ENCODE measurements at places on chromosomes 3 and 15. TPM values are rescaled to one million over a fixed set of nuclear protein-coding genes. Genes with fewer than 3 reads are reported as not detected.

Gene GTF2A2
- polyA plus RNA-seq = 253 TPM

Gene P2RY14
- not detected for polyA plus RNA-seq

Gene CPN2
- 4.6 TPM for polyA plus RNA-seq

Gene TRAK1
- polyA plus RNA-seq = 19.0 TPM

Gene P2RY1
- polyA plus RNA-seq = 3.3 TPM

Gene GOLGA6D
- not detected for polyA plus RNA-seq

Gene SNX22
- polyA plus RNA-seq = 7.5 TPM

Gene PPP4R2
- 58.8 TPM for polyA plus RNA-seq

Gene HHATL
- not detected for polyA plus RNA-seq

Gene DENND4A
- polyA plus RNA-seq = 3.9 TPM

Gene C3orf49
- polyA plus RNA-seq = not detected

Gene WDR93
- polyA plus RNA-seq = not detected

Gene OR5K2
- not detected for polyA plus RNA-seq

DNA sequence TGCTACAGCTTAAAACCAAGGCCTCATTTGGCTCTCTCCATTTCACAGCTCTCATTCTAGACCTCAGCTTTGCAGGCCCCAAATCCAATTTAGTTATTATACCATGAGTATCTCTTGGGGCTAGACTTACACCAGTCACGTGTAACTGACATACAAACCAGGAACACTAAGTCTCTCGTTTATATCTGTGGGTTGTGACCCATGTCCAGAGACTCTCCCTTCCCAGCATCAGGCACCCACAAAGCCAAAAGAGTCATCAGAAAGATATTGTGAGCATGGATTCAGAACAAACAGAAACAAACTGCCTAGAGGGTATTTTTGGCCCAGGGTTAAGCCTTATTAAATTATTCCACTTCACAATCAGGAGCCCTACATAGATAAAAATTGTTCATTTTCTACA lies 5.6 kb upstream of the CCDC13 start:
- no peak for DNase-seq

DNA sequence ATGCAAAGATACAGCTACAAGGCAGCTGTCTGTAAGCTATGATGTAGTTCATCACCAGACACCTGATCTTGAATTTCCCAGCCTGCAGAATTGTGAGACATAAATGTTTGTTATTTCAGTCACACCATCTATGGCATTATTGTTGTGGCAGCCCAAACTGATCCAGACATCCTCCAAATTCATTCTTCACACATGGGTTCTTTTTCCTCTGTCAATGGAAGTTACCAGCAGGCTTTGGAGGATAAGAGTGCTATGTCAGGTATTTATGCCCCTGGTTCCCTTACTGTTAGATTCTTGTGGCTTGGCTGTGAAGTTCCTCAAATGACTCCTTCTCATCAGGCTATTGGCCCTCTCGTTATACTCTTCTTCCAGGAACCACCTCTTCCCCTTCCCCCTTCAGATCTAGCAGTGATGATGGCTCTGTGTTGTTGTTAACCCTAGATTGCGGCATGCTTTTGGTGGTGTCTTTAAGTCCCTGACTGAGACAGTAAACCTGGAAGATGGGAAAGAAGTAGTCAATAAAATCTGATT lies 91.0 kb upstream of the CHMP2B start:
- DNase-seq = no peak

- DNase-seq = no peak
Observed at GRCh38 chr3:38573111-38573510, 76.4 kb downstream of the SCN5A start.

DNA sequence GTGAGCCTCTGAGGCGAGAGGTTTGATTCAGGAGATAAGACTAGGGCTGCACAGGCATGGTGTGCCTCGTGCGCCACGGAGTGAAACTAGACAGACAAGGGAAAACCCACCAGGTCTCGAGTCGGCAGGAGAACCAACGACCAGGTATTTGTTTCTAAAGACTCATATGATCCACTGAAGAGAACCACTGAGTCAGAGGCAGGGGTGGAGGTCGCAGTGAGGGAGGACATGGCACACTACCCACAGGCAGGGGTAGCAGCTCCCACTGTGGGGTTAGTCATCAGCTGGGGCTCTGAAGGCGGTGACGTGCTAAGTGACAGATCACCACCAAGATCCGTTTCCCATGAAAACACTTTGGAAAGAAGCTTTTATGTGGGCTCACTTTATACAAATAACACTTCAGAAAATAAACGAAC lies 45.7 kb downstream of the CHSY1 start:
- DNase-seq = no peak

GRCh38 chr3:126340081-126340511 lies 17.1 kb downstream of the KLF15 start:
- DNase-seq = no peak

DNA sequence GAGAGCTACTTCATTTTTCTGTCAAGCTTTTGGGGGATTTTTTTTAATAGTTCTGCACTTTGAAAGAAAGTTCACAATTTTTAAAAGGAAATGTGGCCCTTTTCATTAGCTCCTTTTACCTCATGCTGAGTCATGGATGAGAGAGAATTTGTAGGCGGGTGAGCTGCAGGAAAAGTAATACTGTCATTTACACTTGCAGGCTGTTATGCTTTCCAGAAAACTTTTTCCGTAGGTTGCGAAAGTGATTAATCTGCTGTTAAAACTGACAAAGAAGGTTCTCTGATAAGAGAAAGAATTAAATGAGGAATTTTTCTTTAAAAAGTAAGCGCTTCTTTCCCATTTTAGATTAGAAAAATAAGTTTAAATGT lies 430.2 kb downstream of the LPP start:
- DNase-seq = peak; percentile 20

DNA sequence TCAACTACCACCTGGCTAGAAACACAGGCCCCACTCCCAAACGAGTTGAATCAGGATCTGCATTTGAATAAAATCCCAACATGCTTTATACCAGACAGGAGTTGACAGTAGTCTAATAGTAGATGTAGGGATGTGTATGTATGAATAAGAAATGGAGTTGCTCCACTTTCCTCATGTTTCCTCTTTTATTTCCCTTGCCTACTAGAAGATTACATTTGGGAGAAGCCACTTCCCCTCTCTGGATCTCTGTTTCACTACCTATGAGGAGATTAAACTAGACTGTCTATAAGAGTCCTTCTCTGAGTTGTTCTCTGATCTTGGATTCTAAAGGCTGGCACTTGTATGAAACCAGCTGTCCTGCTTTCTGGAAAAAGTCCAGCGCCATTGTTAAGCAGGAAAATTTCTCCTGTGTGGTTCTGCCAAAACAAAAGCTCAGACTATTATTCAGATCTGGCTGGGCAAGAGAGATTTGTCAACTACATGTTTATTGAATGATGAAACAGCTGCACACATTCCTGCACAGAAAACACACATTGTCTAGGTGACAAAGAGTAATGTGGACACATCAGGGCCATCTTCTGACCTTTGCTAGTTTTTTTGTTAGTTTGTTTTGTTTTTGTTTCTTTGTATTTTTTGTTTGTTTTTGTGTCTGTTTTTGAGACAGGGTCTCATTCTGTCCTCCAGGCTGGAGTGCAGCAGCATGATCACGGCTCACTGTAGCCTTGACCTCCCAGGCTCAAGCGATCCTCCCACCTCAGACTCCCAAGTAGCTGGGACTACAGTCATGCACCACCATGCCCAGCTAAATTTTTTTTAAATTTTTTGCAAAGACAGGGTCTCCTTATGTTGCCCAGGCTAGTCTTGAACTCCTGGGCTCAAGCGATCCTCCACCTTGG lies 29.9 kb downstream of the ACP3 start:
- no peak for DNase-seq

DNA sequence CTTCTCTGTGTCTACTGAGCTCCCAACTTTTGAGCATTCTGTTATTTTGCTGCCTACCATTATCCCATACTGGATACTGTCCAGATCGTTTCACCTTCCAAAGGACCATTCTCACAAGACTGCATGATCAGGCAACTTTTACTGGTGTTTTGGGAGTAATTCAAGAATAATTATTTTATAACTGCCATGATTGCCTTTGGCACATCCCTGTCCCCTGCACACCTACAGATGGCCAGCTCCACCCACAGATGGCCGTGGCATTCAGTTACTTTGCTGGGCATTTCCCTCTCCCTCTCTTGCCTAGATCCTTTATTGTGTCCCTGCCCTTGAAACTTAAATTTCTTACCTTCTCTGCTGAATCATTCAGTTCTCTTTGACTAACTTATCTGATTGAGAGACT lies 263.9 kb downstream of the DIPK2A start:
- no peak for DNase-seq

- DNase-seq = no peak
Observed at GRCh38 chr15:80673561-80674244, 21.4 kb upstream of the ABHD17C start.

GRCh38 chr3:39028546-39028945 lies 23.2 kb downstream of the SCN11A start:
- peak; percentile 30 for DNase-seq

DNA sequence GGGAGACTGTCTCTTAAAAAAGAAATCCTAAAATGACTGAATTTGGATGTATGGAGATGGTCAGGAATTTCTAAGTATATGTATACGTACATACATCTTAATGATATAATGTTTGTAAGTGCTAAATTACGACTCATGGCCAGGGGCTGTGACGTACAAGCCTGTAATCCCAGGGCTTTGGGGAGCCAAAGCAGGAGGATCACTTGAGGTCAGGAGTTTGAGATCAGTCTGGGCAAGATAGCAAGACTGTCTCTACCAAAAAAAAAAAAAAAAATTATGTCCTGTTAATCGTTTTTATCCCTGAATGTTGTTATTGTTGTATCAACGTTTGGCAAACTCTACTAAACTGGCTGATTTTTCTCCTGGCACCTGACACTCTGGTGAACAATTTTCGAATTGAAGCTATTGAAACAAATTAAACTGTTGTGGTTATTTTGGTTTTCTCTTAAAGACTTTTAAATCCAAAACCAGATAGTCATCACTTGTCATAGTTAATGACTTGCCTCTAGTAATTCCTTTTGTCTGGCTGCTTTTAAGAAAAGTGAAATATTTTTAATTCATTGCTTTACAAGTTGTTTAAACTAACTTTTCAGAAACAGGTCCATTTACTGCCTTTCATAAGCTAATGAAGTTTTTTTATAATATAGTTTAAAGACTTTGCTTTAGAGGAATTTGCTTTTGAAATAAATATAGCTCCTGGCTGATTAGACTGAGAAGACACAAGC lies 7.0 kb downstream of the MORF4L1 start:
- no peak for DNase-seq

- no peak for DNase-seq
Observed at GRCh38 chr3:64379221-64379620, 154.0 kb upstream of the PRICKLE2 start.

DNA sequence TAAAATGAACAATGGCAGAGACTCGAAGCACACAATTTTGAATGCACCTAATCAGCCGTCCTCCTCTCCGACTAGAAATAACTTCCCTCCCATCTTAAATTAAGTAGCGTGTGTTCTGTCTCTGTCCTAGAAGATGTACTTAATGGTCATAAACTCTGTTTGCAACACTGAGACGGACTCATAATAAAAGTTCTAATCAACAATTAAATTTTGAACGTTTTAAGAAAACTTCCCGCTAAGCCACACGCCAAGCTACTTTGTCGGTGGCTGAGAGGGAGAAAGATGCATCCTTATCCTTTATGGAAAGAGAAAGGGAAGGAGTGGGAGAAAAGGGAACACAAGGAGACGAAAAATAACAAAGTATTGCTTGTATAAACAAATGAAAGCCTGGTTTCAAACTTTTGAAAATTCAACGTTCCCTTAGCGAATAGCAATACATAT lies 989 bp downstream of the GNB4 start:
- no peak for DNase-seq

DNA sequence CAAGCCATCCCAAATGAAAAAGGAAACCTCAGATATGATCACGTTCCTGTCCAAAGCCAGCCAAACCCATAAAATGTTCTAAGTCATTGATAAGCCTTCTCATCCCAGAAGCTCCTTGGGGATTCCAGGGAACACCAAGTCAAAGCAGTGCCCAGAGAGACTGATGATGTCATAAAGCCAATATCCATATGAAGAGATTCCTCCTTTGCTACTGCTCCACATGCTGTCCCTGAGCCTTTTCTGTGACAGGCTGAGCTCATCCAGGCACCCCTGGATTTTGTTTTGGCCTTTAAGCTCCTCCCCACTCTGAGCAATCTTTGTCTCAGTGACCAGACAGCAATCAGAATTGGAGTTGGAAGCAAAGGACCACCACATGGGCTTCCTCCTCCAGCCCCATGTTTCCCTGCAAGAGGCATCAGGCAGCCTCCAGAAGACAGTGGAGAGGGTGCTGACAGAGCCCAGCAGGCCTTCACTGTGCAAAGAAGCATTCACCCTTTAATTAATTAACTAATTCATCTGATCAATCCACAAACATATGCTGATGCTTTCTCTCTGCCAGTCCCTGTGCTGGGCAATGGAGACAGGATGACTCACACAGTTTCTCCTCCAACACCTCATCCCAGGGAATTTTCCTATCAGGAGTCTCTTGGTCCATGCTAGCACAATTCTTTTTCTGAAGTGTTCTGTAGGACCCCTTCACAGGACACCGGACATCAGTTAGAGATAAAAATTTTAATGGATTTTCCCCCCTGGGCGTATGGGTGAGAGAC lies 25.0 kb downstream of the MEX3B start:
- DNase-seq = no peak

GRCh38 chr15:90930861-90931574 lies 1.3 kb downstream of the HDDC3 start:
- DNase-seq = no peak

DNA sequence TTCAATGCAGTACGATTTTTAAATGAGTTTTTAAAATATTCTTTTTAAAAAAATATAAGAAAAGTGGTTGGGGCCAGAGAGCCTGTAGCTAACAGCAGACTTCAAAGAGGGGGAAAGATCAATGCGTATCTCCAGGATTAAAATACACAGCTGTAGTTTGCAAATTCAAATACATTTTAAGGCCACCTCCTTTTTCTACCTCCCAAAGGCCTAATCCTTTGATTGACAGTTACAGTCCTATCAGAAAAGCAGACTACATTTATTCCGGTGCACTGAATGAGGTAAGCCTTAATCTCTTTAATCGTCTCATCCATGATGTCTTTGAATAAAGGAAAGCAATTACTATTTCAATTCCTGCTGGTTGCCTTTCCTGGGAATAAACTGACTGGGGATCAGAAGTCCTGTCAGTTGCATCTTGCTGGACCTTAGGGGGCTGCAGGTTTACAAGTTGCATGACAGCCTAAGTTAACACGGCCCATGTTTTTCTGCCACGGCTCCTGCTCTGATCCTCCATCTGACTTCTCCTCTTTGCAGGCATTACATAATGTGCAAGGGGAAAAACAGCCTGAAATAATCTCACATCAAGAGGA lies 51.7 kb downstream of the CADPS start:
- DNase-seq = no peak

DNA sequence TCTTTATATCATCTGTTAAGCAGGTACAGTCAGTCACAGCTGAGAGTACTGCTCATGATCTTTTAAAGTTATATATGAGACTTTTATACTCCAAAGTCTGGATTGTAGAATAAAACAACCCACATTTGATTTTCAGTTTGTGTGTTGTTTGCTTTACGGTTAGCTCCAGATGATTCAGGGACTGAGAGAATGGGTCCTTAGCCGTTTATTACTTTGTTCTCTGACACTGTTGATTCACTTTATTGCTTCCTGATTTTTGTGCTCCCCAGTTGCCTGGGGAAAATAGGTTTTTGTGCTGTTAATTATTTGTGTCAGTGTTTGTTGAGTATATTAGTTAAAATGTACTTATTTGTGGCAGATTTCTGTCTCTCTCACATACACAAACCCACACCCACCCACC lies 8.6 kb upstream of the EBLN2 start:
- peak; percentile 21 for DNase-seq
